Nasal cavity respiratory epithelium epithelial cell of viscerocranial mucosa (primary cell): ENCODE measurements at places on chromosomes 16 and 17. TPM values are rescaled to one million over a fixed set of nuclear protein-coding genes. Genes with fewer than 3 reads are reported as not detected.

Gene ACADVL
- total RNA-seq, result 172 and 221 TPM in 2 replicates

Gene TNS4
- 24.3 and 91.8 TPM in 2 replicates for total RNA-seq

Gene PKMYT1
- 0.34 and 0.50 TPM in 2 replicates for total RNA-seq

Gene CDYL2
- total RNA-seq, result 2.1 and 4.1 TPM in 2 replicates

Gene TBC1D3B
- total RNA-seq, result 1.4 and 3.2 TPM in 2 replicates
